ENCODE measurements at places on chromosomes 3 and 15.

GRCh38 chr3:4938281-4938982 is 40.8 kb upstream of the BHLHE40 start:
- no peak for DNase-seq

GRCh38 chr15:99125061-99125891 is 20.4 kb downstream of the SYNM start:
- no peak for DNase-seq

GRCh38 chr3:49654955-49655556 is 19.1 kb upstream of the APEH start:
- DNase-seq = no peak

- DNase-seq = no peak
Measured at GRCh38 chr3:16741103-16741758, 136.0 kb upstream of the DAZL start.

DNA sequence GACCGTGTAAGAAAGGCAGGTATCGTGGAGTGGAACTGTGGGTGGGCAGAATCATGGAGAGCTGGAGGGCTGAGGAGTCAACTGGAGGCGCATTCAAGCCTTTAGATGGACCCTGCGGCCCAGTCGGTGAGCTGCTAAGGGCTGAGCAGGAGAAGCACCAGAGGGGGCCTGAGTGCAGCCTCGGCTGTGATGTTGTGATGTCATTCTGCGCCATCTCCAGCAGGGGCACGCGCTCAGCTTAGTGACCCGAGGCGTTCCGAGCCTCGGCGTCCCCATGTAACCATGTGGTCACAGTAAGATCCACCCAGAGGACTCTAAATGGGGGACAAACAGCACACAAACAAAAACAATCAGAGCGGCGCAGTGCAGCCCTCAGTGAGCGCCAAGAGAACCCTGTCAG is 76.8 kb downstream of the VGLL4 start:
- no peak for DNase-seq

DNA sequence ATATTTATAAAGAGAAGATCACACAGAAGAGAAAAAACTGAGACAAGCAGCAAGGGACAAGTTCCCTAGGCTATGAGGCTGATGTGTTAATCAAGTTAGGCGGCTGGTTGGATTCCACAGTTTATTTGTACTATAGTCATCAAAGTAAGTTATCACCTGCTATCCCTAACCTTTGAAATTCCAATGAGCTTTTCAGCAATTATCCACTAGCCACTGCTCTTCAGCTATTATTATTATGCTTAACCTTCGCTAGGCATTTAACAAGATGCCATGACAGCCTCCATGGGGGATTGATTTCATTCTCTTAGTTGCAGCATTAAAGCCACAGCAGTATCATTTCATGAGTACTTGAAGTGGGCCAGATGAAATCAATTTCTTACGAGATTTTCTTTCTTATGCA is 699.5 kb upstream of the NAALADL2 start:
- no peak for DNase-seq

DNA sequence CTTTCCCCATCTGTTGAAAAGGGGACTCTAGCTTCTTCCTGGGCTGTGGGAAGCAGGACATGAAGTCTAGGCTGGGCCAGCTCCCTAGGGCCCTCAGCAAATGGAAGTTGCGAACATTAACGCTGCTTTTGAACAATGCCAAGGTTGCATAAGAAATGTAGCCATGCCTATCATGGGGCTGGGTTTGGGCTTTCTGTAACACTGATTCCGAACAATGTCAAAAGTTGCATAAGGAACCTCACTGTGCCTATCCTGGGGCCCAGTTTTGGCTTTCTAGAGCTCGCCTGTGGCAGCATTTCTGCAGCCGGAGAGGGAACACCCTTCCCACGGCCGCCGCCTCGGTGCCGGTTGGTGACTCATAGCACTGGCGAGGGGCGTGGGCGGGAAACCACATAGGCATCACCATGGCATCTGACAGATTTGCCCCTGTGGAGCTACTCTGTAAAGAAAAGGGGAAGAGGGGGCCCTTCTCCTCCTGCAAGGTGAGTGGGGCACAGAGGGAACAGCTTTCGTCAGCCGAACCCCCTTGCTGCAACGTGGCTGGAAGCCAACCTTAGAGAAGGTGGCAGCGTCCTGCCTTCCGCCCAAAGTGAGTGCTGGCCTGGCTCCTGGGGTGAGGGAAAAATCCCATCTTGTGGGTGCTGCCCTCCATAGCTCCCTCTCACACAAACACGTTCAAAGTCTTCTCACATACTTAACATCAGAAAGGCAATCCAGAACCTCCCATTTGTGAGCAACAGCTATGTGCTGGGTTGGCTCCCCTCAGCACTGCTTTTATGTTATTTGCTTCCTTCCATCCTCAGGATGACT is 46.6 kb upstream of the ATP2B2 start:
- DNase-seq = no peak

- no peak for DNase-seq
Measured at GRCh38 chr3:196093317-196094111, 11.6 kb upstream of the TFRC start.

DNA sequence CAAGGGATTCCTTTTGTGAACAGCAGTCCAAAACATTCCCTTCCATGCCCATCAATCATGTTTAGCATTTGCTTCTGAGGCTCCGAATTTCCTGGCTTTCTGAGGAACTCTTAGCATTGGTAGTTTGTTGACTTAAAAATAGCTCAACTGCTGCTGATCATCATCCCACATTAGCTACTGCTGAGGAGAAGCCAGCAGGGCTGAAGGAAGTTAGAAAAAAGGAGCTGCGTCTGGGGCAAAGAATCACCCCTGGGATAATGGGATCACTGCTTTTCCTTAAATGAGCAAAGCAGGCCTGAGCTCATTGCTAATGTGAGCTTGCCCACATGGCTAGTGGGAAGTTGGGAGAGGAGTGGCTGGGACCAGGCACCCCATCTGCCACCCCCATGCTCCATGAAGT is 39.8 kb downstream of the CYP19A1 start:
- DNase-seq = peak; percentile 56

- DNase-seq = no peak
Measured at GRCh38 chr3:30616347-30617027, 10.1 kb downstream of the TGFBR2 start.

- DNase-seq = no peak
Measured at GRCh38 chr15:100688549-100689120, 86.2 kb downstream of the ASB7 start.

GRCh38 chr3:157534725-157535161 is 31.5 kb upstream of the VEPH1 start:
- DNase-seq = no peak
